ENCODE measurements at places on chromosomes 1 and 21.

- no peak overlapping the region for H3K4me3 ChIP-seq
- peaks cover 7% of the 10 kb centered on the region for H3K36me3 ChIP-seq
- peak; percentile 82 for DNase-seq
- H3K27ac ChIP-seq = no peak overlapping the region
- H3K4me1 ChIP-seq = peaks cover 20% of the 10 kb centered on the region
These were observed 228.2 kb downstream of the PBX1 start for GRCh38 chr1:164786980-164787833.

- H3K27ac ChIP-seq = no peak overlapping the region
- H3K4me3 ChIP-seq = no peak overlapping the region
- peaks cover 75% of the 10 kb centered on the region for H3K36me3 ChIP-seq
- peak; percentile 79 for DNase-seq
- H3K27me3 ChIP-seq = no peaks in the 10 kb centered on the region
- peaks cover 21% of the 10 kb centered on the region for H3K4me1 ChIP-seq
These were observed 119.6 kb downstream of the ADGRL2 start for GRCh38 chr1:81920245-81920740.

- no peak overlapping the region for H3K4me3 ChIP-seq
- H3K36me3 ChIP-seq = no peaks in the 10 kb centered on the region
- no peaks in the 10 kb centered on the region for H3K27me3 ChIP-seq
- DNase-seq = no peak
- no peak overlapping the region for H3K27ac ChIP-seq
These were observed 15.1 kb upstream of the MPL start for GRCh38 chr1:43322506-43322905.

- no peaks in the 10 kb centered on the region for H3K36me3 ChIP-seq
- DNase-seq = no peak
- H3K4me3 ChIP-seq = no peak overlapping the region
- H3K27ac ChIP-seq = no peak overlapping the region
- no peaks in the 10 kb centered on the region for H3K4me1 ChIP-seq
These were observed 437.5 kb upstream of the VAMP3 start for GRCh38 chr1:7333620-7334019.

GRCh38 chr1:24970399-24970753 lies 40.3 kb upstream of the RUNX3 start:
- no peaks in the 10 kb centered on the region for H3K36me3 ChIP-seq
- peaks cover 16% of the 10 kb centered on the region for H3K4me1 ChIP-seq
- no peak overlapping the region for H3K4me3 ChIP-seq
- no peak for DNase-seq
- H3K27ac ChIP-seq = no peak overlapping the region
